ENCODE measurements at places on chromosomes 11 and 22.

- DNase-seq, result no peak
Observed at GRCh38 chr11:26198532-26199096, 133.3 kb upstream of the ANO3 start.

- DNase-seq, result no peak
Observed at GRCh38 chr11:69397732-69398131, 83.7 kb upstream of the LINC01488 start.

DNA sequence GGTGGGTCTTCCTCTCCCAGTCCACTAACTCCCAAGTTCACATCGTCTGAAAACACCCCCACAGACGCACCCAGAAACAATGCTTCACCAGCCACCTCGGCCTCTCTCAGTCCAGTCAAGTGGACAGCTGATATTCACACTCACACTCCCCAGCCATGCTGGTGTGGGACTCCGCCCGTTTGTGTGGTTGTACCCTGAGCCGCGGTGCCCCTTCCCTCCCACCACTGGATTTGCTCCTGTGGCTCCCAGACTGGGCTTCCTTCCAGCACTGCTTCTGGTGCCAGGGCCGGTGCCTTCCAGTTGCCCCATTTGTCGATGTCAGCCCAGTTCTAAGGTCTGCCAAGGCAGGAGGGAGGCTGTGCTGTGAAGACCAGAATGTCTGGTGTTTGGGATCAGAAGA lies 37.9 kb upstream of the PLET1 start:
- no peak for DNase-seq

GRCh38 chr11:77993902-77994301 lies 566 bp downstream of the INTS4 start:
- DNase-seq, result no peak

DNA sequence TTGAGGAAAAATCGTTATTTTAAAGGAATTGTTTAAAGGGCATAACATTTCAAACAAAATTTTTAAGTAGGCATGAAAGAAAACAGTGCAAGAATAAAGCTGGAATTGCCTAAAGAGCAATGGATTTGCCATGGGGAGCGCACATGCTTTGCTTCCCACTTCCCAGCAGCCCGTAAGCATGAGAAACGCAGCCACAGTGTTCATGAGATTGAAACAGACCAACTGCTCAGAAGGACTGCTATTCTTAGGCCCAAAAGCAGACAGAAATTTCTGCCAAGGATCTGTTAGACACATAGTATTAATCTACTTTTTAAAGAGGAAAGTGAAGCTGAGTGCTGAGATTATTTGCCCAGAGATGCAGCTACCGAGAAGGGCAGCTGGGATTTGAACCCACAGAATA lies 34.2 kb upstream of the TSKU start:
- DNase-seq, result no peak

DNA sequence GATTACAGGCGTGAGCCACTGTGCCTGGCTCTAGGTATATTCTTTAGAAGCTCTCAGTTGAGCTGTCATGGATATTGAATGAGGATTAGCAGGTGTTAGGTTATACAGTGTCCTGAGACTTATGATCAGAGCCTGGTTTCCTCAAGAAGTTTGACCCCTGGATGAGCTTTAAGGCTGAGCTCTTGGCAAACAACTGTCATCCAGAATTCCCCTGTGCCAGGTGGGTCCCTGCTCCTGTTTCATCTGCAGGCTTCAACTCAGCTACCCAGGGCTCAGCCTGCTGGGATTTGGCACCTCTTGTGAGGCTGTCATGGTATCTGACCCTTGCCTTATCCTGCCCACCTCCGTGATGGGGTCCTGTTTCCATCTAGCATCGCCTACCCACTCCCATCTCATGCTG lies 24.3 kb downstream of the SERPINH1 start:
- DNase-seq, result no peak
